ENCODE measurements at places on chromosomes 11 and 22.

GRCh38 chr11:126904520-126904919 is 96.0 kb downstream of the KIRREL3 start:
- DNase-seq = no peak

DNA sequence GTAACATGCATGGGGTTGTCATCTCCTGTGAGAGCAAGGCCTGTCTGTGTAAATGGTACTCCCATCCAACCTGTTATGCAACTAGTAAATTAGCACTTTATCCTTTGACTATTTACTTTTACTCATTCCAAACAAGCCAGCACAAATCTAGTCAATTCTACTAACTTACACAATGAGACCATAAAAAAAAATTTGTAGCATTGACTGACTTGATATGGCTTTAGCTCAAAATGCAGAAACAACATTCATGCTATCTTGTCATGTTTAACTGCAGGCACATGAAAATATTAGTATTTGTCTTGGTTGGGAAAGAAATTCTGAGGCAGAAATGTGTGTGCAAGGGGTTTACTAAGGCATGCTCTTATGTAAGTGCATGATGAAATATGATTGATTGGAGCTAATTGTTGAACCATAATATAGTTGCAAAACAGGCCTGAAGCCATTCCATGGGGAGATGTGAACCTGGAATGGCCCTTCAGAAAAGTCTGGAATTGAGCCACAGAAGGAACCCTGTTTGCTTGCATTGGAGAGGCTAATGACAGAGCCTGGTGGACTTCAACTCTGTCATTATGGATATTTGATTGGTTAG is 2.5 kb downstream of the SLC22A25 start:
- no peak for DNase-seq

DNA sequence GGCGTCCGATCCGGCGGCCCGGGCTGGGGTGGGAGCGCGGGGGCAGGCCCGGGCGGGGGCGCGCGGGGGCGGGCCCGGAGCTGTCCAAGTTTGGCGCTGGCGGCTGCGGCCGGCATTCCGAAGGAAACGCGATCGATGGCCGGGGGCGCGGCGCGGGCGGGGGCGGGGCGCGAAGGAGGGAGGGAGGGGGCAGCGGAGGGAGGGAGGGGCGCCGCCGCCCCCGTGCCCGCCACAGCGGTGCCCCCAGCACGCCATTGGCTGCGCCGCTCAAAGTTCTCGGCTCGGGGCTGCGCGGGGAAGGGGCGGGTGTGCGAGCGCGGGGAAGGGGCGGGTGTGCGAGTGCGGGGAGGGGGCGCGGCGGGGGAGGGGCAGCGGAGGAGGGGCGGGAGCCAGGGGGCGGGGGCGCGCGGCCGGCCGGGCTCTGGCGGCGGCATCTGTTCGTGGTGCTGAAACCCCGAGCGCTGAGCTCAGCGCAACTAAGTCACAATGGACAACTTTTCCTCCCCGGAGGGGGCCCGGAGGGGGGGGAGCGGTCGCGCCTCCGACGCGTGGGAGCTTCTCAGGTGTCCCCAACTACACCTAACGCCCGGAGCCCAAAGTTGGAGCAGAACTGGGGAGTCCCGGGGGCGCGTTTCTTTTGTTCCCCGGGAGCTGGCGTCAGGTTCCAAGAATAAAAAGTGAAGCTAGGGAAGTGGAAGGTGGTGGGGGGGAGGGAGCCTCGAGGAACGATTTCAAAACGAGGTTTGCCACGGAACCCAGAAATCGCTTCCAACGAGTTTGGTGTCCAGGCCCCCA is 2.2 kb downstream of the PHF21B start:
- DNase-seq = no peak

DNA sequence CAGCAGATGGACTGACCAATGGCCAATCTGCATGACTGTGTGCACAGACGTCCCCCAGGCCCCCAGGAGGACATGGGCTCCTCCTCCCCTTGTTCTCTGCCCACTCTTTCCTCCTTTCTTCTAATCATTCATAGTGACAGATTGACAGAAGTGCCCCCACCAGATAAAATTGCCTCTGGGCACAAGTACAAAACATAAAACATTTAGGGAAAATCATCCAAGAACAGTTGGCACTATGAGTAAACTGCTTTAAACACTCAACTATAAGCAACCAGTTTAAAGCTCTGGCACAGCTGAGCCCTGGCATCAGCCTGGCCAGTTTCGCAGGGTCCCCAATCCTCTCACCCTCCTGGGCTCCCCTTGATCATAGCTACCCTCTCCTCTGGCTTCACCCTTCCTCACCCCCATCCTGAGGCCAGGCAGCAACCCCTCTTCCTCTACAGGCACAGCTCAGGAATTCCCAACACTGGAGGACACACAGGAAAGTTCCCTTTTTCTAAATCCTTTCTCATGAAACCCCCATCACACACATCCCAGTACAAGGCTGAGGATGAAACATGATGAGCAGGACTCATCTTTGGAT is 232.9 kb downstream of the BUD13 start:
- no peak for DNase-seq

GRCh38 chr11:110955776-110956175 is 243.5 kb upstream of the ARHGAP20 start:
- DNase-seq = no peak

DNA sequence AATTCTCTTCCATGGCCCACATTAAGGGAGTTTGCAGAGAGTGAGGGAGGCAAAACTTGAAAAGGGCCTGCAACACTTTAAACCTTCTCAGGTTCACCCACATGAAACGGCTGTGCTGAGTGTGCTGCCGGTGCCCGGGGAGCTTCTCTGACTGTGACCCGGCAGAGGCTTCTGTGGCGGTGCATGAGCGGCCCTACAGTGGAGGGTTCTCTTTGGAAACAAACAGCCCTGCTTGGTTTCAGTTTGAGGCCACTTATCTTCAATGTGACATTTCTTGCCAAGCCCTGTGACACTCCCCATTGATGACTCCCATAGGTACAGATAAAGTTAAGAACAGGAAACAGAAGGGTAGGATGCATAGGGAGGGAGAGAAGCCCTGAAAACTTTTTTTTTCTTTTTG is 31.8 kb downstream of the FAM118A start:
- no peak for DNase-seq

DNA sequence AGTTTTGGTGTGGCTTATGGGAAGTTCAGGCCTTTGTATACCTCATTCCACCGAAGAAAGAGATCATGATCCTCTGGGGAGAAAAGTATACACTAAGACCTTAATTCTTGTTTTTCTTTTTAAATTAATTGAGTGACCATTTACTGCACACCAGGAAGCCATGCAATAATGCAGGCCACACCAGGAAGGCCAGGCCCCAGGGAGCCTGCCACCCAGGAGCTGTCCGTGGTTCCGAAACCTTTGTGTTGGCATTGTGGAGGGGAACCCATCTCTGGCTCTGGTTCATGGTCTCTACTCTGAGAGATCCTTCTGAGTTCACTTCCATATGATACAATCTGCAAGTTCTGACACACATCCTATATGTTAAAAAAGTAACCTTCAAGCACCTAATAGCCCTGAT is 291.8 kb downstream of the MIAT start:
- DNase-seq = no peak

DNA sequence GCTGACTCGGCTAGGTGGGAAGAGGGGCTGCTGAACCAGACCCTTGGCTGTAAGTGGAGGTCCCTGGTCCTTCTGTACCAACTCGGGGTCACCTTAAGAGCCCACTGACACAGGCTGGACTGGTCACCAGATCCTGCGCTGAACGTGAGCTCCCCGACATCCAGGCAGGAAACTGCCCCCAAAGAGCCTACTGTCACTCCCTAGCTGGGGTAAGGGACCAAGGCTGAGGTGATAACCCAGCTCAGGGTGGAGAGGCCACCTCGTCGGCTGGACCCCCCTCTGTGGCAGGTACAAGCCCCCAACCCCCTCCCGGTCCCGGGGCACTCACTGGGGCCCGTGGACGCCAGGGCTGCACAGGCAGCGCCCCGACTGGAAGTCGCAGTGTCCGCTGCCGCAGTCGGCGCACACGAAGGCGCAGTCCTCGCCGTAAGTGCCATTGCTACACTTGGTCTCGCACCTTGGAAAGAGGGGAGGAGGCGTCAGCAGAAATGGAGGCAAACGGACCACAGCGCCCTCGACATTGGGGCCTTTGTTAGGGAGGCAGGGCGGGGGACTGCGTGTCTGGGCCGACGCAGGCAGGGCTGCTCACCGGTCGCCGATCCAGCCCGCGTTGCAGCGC is 7.4 kb downstream of the SCARF2 start:
- no peak for DNase-seq

- no peak for DNase-seq
Measured at GRCh38 chr11:94449437-94449836, 44.2 kb downstream of the MRE11 start.

GRCh38 chr11:77506857-77507256 is 33.0 kb upstream of the PAK1 start:
- no peak for DNase-seq

DNA sequence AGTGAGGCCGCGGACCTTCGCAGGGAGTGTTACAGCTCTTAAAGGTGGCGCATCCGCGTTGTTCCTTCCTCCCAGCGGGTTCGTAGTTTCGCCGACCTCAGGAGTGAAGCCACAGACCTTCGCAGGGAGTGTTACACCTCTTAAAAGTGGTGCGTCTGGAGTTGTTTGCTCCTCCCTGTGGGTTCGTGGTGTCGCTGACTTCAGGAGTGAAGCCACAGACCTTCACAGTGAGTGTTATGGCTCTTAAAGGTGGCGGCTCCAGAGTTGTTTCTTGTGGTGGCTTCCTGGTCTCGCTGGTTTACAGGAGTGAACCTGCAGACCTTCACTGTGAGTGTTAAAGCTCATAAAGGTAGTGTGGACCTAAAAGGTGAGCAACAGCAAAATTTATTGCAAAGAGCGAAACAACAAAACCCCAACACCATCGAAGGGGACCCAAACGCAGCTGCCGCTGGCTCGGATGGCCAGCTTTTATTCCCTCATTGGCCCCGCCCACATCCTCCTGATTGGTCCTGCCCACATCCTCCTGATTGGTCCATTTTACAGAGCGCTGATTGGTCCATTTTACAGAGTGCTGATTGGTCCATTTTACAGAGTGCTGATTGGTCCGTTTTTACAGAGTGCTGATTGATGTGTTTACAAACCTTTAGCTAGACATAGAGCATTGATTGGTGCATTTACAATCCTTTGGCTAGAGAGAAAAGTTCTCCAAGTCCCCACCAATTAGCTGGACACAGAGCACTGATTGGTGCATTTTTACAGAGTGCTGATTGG is 1.2 kb upstream of the TMEM45B start:
- peak; percentile 39 for DNase-seq

GRCh38 chr22:29258407-29259252 is 9.2 kb downstream of the RHBDD3 start:
- DNase-seq = no peak

DNA sequence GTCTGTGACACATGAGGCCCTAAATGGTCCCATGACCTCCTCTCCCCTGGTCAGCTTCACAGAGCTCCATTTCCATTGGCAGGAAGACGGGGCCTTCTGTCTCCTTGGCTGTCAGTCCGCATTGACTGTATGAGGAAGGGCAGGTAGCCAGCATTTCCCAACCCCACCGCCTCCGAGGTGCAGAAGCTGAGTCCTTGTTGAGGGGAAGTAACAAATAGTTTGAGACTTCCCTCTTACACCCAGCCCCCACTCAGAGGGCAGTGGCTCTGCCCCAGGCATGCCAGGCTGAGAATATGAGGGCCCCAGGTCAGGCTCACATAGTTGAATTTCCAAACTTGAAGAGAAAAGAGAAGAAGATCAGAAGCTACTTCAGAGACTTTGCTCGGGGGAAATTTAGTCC is 611.1 kb downstream of the BRD1 start:
- no peak for DNase-seq

- no peak for DNase-seq
Measured at GRCh38 chr11:134670247-134670782, 258.3 kb upstream of the B3GAT1 start.

- no peak for DNase-seq
Measured at GRCh38 chr11:72856551-72857345, 42.5 kb downstream of the ATG16L2 start.

GRCh38 chr11:90176069-90176468 is 41.6 kb downstream of the NAALAD2 start:
- no peak for DNase-seq

GRCh38 chr11:2197771-2198520 is 26.3 kb upstream of the TH start:
- no peak for DNase-seq

DNA sequence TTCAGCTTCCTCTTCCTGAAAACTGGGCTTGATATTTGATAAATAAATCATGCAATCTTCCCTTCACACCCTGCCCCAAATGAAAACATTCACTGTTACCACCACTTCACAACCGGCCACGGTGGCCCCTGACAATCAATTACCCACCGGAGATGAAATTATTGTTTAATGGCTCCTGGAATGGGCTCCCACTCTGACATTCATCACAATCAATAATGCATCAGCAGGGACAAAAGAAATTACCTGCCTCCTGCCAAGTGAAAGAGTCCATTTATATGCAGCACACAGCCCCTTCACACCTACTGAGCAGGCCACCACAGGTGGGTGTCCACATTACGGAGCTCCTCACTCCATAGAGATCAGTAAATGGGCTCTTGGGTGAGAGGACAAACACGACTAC is 193.5 kb upstream of the SNX19 start:
- DNase-seq = no peak

GRCh38 chr11:70397336-70397982 is 870 bp upstream of the CTTN start:
- DNase-seq = no peak

DNA sequence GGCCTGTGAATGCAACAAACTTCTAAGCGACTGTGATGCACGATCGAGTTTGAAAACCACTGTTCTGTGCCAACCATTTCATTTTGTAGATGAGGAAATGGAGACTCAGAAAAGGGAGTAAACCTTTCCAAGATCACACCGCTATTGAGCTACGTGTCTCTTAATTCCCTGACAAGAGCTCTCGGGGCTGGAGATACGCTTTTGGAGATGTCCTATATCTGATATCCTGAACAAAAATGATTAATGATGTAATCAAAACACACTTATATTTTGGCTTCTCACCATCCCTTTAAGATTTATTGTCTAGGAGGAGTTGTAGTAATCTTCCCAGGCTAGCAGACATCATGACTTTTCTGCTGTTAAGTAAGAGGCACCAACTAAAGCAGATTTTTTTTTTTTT is 1.7 kb upstream of the PARVA start:
- DNase-seq = no peak

DNA sequence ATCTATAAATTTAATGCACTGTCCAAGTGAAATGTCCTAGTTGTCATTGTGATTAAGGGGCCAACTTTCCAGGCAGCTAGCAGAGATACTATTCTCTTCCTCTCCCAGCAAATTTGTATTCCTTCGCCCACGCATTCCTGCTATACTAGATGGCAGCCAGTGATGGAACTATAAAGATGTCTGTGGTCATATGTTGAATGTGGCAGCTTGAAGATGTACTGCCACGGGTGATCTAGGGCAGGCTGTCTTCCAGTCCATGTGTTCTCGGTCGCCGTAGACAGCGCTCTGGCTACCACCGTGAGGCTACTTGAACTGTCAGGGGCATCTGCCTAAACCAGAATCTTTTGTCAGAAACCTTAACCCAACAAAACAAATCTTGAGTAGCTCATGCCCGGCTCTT is 8.3 kb upstream of the SIDT2 start:
- no peak for DNase-seq

Data from stimulated activated CD8-positive, alpha-beta memory T cell treated with anti-CD3 and anti-CD28 coated beads, Interleukin-4, amount 100 ng/mL, for 1 hour (primary cell).